ENCODE measurements at places on chromosomes 11 and 22. TPM values are rescaled to one million over a fixed set of nuclear protein-coding genes. Genes with fewer than 3 reads are reported as not detected.

DNA sequence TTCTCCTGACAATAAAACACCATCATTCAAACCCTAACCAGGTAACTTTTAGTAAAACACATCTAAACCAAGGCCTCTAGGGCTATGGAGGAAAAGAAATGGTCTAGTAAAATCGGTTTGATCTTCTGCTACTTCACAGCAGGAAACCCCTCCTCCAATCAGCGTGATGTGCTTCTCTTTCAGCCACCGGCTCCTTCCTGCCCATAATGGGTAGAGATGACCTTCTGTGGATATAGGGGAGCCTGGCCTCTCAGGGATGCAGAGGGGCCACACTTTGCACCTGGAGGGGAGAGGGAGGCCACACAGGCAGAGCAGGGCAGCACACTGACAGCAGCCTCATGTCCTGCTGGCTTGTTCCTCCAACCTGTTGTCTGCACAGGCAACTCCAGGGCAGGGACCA is 6.9 kb downstream of the EHD1 start:
- peaks cover 84% of the 10 kb centered on the region for H3K4me1 ChIP-seq
- H3K27ac ChIP-seq: peak overlapping the region; percentile 80
- DNase-seq: no peak

DNA sequence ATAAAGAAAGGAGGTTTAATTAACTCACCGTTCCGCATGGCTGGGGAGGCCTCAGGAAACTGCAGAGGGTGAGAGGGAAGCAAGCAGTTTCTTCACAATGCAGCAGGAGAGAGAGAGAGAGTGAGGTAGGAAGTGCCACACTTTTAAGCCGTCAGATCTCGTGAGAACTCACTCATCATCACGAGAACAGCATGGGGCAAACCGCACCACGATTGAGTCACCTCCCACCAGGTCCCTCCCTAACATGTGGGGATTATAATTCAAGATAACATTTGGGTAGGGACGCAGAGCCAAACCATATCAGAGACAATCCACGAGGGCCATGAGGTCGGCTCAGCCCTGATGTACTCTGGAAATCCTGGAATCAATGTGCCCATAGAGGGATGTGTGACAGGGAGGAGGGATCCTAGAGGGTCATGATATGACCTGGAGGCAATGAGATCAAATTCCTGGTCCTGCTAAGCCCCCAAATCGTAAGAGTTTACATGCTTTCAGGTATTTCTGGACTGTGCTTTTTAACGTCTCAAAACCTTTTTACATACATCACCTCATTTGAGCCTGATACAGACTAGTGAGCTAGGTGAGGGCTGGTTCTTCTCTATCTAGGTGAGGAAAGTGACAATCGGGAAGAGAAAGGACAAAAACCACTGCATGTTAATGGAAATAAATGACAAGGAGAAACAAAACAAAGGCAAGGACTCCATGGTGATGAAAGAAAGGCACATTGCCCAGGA is 19.5 kb upstream of the RASSF10 start:
- H3K27ac ChIP-seq: no peak overlapping the region
- no peaks in the 10 kb centered on the region for H3K36me3 ChIP-seq
- H3K27me3 ChIP-seq: no peaks in the 10 kb centered on the region
- no peak overlapping the region for H3K4me3 ChIP-seq
- H3K4me1 ChIP-seq: no peaks in the 10 kb centered on the region

DNA sequence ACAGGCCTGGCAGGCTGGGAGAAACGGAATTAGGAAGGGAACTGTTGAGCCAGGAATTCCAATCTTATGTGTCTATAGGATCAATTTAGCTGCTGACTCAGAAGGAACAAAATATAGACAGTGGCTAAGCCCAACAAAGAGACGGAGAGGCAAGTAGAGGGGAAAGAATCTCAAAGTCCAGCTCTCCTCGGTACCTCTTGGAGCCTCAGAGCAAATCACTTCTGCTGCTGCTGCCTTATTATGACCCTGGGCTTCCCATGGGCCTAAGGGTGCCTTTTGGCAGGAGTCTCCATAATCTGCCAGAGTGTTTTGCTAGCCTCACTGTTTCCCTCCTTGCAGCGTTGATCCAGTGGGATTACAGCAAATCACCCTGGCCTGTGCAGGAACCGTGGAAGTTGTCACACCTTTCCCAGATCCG is 31.7 kb downstream of the PAX6 start:
- no peaks in the 10 kb centered on the region for H3K27me3 ChIP-seq
- DNase-seq: no peak
- no peak overlapping the region for H3K27ac ChIP-seq
- H3K36me3 ChIP-seq: no peaks in the 10 kb centered on the region
- H3K4me3 ChIP-seq: no peak overlapping the region

Gene TTC12
- total RNA-seq: 21.8 TPM

DNA sequence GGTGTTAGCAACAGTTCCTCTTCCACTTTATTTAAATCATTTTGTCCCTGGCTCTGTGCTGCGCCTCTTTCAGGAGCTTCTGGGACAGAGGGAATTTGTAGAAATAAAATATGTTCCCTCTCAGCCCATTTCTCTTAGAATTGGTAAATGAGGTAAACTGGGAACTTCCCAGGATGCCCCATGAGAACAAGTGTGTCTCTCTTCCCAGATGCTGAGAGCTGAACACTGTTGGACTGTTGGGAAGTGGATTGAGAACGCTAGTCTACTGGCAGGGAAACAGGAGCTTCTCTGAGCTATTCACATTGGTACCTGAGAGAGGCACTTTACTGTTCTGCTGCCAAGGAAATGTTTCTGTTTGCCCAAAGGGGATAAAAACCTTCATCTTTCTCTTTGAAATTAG is 4.0 kb downstream of the CRY2 start:
- H3K27me3 ChIP-seq: no peaks in the 10 kb centered on the region
- peaks cover 3% of the 10 kb centered on the region for H3K36me3 ChIP-seq
- H3K4me1 ChIP-seq: peaks cover 32% of the 10 kb centered on the region
- H3K4me3 ChIP-seq: no peak overlapping the region
- no peak overlapping the region for H3K27ac ChIP-seq

- no peaks in the 10 kb centered on the region for H3K36me3 ChIP-seq
- no peak for DNase-seq
- H3K4me3 ChIP-seq: no peak overlapping the region
- peaks cover 13% of the 10 kb centered on the region for H3K27me3 ChIP-seq
Measured at GRCh38 chr11:19020831-19021230, 39.7 kb downstream of the MRGPRX2 start.

DNA sequence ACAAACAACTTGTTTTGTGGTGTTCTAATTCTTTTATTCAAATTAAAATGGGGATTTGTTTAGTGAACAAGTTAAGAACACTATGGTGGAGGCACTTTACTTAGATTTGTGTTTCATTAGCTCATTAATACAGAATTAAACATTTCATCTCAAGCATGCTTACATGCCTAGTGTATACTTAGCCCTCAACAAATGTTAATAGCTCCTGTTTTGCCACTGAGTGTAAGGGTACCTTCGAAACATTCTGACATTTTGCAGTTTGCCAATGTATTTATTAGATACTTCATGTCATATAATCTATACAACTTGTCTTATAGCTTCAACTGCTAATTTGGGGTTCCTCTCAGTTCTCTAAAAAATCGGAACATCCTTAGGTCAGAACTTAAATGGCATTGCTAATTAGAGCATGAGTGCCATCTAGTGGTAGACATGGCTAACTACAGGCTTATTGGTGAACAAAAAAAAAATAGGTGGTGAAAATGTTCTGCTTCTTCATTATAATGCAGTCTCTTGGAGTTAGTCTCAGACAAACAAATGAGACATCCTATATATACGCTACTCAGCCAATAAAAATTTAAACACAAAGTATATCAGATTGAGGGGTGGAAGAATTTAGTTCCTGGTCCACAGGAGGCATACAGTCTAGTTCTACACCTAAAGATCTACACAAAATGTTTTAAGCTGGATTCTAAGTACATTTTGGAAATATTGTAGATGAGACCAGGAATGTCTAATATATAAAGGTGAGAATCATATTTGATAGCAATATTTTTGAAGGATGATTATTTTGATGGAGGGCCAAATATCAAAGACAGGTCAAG is 4.9 kb upstream of the CNTN5 start:
- H3K36me3 ChIP-seq: no peaks in the 10 kb centered on the region
- no peak overlapping the region for H3K27ac ChIP-seq
- peaks cover 16% of the 10 kb centered on the region for H3K27me3 ChIP-seq

- H3K4me3 ChIP-seq: no peak overlapping the region
- peaks cover 8% of the 10 kb centered on the region for H3K27me3 ChIP-seq
- no peak overlapping the region for H3K27ac ChIP-seq
- no peaks in the 10 kb centered on the region for H3K36me3 ChIP-seq
- no peaks in the 10 kb centered on the region for H3K4me1 ChIP-seq
- DNase-seq: no peak
Measured at GRCh38 chr11:72635933-72636332, 38.3 kb downstream of the PDE2A start.

Gene CD3D
- 557 TPM for total RNA-seq
